ENCODE measurements at places on chromosomes 3 and 15.

- no peak for DNase-seq
Observed at GRCh38 chr15:40055576-40056293, 16.8 kb upstream of the SRP14 start.

- DNase-seq: no peak
Observed at GRCh38 chr15:39580485-39581241, at the start of gene THBS1. THBS1 (plus strand) TSS chr15:39581079; CDS start chr15:39581858, 779 bp downstream.

GRCh38 chr3:114179575-114179974 is 723 bp upstream of the DRD3 start:
- DNase-seq: no peak

- DNase-seq: no peak
Observed at GRCh38 chr3:73470860-73471259, 153.9 kb downstream of the PDZRN3 start.

DNA sequence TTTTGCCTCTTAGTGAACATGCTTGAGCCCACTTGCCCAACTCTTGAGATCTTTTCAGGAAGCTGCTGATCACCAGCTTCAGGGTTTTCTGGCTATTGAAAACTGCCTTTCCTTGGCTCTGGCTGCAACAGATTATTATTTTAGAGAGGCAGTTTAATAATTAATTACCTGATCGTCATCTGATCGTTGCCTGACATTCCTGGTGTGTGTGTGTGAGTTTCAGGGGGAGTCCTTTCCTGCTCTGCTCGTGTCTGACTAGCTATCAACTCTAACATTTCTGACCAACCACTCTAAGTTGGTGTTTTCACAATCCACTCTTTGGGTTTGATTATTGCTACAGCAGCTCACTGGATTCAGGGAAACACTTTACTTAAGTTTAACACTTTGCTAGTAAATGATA is 84.3 kb upstream of the SPATA16 start:
- DNase-seq: no peak

GRCh38 chr3:21520106-21520963 is 230.7 kb downstream of the ZNF385D start:
- no peak for DNase-seq

DNA sequence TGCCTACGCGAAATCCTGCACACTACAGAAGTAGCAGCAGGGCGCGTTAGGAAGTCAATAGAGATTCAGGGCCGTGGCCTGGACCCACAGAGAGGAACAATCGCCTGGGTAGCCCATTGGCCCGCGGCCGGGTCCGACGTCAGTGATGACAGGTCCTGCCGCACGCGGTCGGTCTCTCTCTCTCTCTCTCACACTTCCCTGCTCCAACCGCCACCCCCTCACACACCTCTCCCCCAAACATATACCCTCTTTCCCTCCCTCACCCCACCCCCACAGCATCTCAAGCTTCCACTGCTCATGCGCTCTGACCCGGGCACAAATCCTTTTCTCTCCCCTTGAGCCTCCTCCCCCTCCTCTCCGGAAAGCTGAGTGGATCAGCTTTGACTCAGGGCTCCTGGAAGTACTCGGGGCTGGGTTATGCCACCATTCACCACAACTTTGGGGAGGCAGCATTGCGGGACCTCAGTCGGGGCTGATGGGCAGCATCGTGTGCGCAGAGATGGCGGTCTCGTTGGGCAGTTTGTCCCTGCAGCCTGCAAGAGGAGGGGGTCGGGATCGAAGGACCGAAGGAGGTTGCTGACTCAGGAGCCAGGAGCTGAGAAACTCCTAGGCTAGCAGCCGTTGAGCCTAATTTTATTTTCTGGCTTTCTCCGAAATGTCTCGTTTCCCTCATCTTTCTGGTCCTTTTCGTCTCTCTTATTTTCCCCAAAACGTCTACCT is 9.0 kb downstream of the ZIC4 start:
- DNase-seq: no peak
